ENCODE measurements at places on chromosomes 2 and 18.

DNA sequence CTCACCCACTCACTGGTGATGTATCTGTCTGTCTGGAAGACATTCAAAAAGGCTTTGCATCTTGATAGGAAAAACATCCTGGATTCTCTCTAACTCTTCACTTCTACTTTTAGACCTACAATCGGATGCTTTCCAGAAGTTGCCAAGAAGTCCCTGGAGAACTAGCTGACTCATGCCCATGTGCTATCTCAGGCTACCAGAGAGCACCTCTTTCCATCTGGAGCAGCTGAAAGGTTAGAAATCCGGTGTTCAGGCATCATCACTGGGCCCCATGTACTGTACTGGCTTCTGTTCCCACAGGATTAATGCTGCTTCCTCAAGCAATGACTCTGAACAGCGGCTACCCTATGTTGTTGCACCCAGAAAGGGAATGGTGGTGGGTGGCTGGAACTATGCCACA is 259.0 kb downstream of the NBAS start:
- no peak for DNase-seq

DNA sequence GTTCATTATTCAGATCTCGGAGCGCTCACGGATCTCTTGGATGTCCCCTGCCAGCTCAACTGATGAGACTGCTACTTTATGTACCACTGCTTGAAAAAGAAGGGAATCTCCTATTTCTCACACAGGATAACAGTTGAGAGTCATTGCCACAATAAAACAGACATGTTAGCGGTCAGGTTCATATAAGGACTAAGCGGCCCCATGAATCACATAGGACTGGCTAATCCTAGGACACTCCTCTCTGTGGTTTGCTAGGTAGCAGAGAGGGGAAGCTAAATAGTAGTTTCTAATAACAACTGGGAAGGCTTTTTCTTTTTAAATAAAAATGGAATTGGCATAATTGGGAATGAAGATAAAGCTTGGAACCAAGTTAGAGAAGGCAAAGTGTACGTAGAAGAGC is 15.9 kb upstream of the TGFA start:
- DNase-seq = no peak

DNA sequence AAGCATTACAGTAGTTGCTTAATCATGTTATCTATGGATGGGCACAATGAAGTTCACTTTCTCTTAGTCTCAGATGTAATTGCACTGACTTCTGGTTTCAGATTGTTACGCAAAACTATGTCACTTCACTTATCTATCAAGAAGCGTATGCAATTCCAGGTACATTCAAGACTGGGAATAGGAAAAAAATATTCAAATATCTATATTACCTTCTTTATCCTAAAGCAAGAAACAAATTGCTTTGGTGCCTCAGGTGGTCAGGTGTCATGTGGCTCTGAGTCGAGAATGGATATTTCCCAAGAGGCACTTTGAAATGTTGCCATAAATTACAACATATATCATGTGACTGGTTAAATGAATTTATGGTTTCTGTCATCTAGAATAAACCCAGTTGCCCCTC is 318.6 kb downstream of the SS18 start:
- DNase-seq = no peak

GRCh38 chr2:40741532-40741931 is 289.6 kb upstream of the SLC8A1 start:
- DNase-seq = no peak

- no peak for DNase-seq
Measured at GRCh38 chr2:224561234-224562005, 23.7 kb downstream of the CUL3 start.

DNA sequence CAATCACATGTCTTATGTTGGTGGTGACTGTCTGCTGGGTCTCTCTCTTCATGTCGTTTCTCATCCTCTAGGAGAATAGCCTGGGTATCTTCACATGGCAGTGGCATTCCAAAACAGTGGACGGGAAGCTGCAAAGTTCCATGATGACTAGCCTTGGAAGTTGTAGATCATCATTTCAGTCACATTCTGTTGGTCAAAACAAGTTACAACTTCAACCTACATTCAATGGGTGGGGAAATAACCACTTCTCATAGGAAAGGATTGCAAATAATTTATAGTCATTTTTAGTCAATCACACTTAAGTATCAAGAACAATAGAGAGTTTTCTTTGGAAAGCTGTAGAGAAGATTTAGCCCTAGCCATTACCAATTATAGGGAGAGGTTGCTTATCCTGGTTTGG is 395.0 kb upstream of the CDH2 start:
- no peak for DNase-seq

- DNase-seq = no peak
Measured at GRCh38 chr2:202718614-202719013, 83.8 kb downstream of the FAM117B start.

- no peak for DNase-seq
Measured at GRCh38 chr2:677959-678550, 849 bp upstream of the TMEM18 start.

DNA sequence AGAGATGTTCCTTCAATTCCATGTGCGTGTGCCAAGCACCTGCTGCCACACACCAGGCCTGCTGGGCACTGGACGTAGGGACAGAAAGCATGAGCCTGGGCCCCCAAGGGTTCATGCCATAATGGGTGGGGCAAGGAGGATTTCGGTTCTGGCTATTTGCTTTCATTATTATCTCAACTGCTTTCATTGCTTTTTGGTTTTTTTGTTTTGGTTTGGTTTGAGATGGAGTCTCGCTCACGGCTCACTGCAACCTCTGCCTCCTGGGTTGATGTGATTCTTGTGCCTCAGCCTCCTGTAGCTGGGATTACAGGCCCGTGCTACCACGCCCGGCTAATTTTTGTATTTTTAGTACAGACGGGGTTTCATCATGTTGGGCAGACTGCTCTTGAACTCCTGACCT is 57.2 kb downstream of the SF3B1 start:
- no peak for DNase-seq

- peak; percentile 1 for DNase-seq
Measured at GRCh38 chr2:72325592-72326422, 178.1 kb upstream of the CYP26B1 start.

- DNase-seq = no peak
Measured at GRCh38 chr2:159066541-159067156, 98.2 kb downstream of the TANC1 start.

GRCh38 chr18:62758591-62758990 is 43.2 kb downstream of the PHLPP1 start:
- no peak for DNase-seq

DNA sequence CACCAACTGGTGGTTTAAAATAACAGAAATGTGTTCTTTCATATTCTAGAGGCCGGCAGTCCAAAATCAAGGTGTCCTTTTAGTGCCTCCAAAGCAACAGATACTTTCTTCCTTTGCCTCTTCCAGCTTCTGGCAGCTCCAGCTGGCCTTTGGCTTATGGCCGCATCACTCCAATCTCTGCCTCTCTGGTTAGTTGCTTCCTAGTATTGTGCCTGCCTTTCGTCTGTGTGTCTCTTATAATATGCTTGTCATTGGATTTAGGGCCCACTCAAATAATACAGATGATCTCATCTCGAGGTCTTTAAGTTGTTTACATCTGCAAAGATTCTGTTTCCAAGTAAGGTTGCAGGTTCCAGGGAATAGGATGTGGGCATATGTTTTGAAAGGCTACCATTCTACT is 855.2 kb upstream of the ID2 start:
- DNase-seq = no peak

DNA sequence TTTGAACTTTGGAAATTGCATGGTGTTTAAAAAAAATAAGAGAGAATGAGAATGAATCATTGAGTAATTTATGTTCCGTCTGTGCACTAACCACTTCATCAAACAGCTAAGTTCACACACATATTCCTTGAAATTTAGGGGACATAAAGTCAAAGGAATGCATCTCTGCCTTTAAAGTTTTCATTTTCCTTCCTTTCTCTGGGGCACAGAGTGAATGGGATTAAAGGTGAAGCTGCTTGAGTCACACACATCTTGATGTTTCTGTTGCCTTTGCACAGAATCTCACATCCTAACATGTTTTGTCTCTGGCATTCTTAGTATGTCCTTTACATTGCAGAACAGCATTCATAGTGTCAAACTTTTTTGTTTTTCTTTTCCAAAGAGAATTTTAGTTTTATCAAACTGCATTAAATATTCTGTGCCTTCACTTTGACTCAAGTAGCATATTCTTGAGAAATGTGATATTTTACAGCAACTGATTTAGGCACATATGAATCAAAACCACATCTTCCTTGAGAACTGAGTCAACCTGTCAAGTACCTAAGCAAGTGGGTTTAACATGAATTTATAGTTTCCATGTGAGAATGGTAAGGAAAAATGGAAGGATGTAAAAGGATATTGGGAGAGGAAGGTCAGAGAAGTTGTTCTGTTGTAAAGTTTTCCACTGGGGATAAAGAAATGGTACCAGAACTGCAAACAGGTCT is 169.1 kb upstream of the THUMPD2 start:
- no peak for DNase-seq

GRCh38 chr2:6370753-6371551 is 494.8 kb downstream of the CMPK2 start:
- no peak for DNase-seq

GRCh38 chr18:79139206-79139605 is 70.0 kb downstream of the ATP9B start:
- no peak for DNase-seq

GRCh38 chr2:149972066-149972465 is 384.5 kb upstream of the MMADHC start:
- no peak for DNase-seq

DNA sequence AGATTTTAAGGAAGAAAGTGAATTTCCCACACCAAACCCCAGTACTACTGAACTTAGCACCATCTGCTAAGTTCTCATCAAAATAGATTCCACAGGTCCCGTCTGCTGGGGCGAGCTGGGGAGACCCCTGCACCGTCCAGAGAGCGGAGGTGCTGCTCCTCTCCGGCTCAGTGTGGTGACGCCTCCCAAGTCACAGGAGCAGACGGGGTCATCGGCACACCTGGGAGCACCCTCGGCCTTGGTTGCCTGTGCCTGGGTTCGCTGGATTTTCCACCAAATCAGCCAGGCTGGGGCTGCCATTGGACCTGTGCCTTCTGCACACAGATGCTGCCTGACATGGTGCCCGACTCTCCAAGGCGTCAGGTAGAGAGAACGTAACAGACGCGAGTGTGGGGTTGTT is 141.3 kb downstream of the PXDN start:
- DNase-seq = no peak

DNA sequence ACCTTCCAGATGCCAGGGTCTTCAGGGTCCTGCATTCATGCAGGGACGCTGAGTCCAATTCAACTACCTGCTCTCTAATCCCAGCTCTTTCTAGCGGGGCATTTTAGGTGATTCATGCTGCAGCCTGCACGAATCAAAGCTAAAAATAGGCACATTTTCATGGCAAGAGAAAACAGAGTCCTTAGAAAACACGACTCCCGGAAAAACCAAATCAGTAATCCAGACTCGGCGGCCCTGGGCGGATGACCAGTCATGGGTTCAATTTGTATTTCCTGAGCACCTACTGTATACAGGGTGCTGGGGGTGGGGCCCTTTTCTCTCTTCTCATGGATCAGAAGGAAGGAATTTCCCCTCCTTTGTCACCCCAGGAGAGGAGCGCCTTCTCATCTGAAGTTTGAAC is 64.4 kb downstream of the LONRF2 start:
- no peak for DNase-seq

DNA sequence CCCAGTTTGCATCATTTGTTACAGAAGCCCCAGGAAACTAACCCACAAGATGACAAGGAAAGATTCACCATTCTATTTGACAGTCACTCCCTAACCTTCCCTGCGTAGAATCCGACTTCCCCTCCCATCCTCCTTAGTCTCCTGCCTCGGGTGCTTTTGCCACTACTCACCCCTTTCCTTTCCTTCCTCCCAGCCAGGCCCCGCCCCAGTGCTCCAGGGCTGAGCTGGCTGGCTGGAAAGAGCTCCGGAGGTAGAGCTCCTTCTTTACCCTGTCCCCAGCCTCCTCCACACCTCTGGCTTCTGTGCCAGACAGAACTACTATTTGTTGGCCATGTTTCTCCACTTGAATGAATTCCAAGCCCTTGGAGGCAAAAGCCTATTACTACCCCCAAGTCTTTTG is 317.6 kb upstream of the NCKAP5 start:
- DNase-seq = no peak

DNA sequence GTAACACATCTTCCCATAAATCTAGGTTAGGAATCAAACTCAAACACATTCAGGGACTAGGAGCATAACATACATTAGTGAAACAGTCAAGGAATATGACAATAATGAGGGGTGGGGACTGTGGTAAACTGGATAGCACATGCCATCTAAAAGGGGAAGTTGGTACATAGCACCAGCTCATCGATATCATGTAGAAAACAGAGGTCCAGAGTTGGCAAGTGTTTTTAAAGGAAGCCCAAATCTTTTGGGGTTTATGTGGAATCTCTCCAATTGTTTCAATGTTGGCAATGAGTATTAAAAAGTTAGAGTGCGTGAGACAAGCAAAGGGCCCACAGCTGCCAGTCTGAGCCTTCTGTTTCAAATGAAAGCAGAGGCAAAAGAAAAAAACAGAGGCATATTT is 24.4 kb downstream of the KLF7 start:
- no peak for DNase-seq

- no peak for DNase-seq
Measured at GRCh38 chr2:166057370-166058164, 70.3 kb downstream of the SCN1A start.

GRCh38 chr2:109348671-109349502 is 219.9 kb downstream of the SH3RF3 start:
- DNase-seq = no peak

DNA sequence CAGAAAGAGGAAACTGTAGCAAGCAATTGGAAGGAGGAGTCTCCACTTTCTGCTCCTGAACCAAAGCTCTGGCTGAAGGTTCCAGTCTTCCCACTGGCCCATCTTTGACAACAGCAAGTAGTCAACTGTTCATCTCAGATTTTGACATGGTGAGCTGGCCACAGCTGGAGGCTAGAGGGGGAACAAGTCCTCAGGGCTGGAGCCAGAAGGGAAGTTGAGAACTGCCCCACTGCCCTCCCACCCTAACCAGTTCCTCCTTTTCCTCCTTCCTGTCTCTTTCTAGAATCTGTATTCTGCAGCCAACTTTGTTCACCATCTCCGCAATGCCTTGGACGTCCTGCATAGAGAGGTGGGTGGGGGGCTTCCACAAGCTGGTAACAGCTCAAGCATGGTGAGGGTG is 105.8 kb downstream of the PLB1 start:
- no peak for DNase-seq

- DNase-seq = no peak
Measured at GRCh38 chr2:71862921-71863320, 284.7 kb downstream of the CYP26B1 start.

DNA sequence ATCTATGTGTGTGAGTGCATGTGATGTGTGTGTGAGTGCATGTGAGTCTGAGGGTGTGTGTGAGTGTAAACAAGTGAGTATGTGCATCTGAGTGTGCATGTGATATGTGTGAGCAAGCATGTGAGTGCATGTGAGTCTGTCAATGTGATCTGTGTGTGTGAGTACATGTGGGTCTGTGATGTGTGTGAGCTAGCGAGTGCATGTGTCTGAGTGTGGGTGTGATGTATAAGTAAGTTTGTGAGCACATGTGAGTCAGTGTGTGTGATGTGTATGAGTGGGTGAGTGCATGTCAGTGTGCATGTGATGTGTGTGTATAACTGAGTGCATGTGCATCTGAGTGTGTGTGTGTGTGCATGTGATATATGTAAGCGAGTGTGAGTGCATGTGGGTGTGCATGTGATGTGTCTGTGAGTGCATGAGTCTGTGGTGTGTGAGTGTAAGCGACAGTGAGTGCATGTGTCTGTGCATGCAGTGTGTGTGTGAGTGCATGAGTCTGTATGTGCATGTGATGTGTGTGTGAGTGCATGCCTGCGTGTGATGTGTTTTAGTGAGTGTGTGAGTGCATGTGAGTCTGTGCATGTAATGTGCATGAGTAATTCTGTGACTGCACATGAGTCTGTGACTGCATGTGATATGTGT is 44.1 kb downstream of the COPS8 start:
- DNase-seq = no peak

Measured in stimulated activated CD4-positive, alpha-beta T cell treated with anti-CD3 and anti-CD28 coated beads, Interleukin-4, amount 100 ng/mL, for 1 hour (primary cell).